Activated naive CD4-positive, alpha-beta T cell treated with Interleukin-2 at 50 U/mL for 16 hours (primary cell): ENCODE measurements at places on chromosomes 11 and 22.
A peak's percentile ranks its signal among the peaks of the same experiment; 100 is the strongest.

- no peak for DNase-seq
Measured at GRCh38 chr11:19168090-19168489, 33.7 kb downstream of the CSRP3 start.

- no peak for DNase-seq
Measured at GRCh38 chr11:57341250-57341808, 3.2 kb downstream of the P2RX3 start.

DNA sequence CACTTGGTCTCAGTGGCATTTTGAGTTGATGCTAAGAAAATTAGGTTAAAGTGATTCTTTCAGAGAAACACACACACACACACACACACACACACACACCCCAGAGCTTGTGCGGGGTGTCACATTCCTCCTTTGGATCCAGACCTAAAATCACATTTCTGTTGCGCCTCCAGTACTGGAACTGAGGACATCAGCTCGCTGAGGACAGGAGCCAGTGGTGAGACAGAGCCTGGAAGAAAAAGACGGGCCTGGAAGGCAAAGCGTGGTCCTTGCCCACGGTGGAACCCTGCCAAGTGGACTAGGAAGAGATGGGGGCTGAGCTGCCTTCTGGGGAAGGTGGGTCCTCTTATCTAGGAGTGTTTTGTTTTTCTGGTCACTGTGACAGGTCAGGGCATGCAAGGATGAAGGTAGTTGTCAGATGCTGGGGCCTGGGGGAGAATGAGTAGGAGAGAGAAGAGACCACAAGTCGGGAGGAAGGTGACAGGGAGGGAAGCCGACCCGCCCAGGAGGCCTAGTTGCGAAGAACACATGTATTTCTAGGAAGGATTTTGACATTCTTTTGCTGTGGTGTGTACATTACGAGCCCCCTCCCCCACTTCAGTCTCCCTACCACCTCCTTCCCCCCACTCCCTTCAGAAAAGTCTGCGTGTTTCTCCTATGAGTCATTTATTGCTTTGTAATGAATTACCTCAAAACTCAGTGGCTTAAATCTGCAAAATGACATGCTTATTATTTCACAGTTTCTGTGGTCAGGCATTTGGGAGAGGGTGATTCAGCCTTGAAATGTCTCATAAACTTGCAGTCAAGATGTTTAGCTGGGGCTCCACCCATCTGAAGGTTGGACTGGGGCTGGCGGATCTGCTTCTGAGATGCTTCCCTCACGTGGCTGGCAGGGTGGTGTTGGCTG is 4.8 kb upstream of the ELFN2 start:
- peak; percentile 61 for DNase-seq

- DNase-seq: no peak
Measured at GRCh38 chr11:45451766-45452440, 165.8 kb upstream of the SYT13 start.

DNA sequence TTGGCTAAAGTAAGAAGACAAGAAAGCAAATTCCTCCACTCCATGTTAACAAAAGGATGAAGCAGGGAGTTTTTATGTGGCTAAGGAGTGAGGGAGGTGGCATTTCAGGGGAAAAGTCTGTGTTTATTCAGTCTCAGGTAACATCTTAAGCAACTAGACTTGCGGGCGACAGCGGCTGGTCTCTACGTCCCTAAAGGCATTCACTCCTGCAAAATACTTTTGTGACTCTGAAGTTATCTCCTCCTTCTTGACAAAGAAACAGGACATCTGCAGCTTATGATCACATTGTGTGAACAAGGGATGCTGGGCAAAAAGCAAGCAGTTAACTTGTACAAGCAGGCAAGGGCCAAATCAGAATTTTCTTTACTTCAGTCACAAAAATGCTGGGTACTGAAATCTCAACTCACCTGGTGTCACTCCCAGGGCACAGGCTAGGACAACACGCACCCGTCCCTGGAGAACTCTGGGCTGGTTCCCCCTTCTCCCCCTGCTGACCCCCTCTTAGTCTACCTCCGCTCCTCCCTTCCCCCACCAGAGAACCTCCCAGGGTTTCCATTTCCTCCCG is 38.3 kb downstream of the IGLL5 start:
- DNase-seq: no peak

- DNase-seq: no peak
Measured at GRCh38 chr11:118071416-118072030, 5.4 kb upstream of the TMPRSS4 start.

DNA sequence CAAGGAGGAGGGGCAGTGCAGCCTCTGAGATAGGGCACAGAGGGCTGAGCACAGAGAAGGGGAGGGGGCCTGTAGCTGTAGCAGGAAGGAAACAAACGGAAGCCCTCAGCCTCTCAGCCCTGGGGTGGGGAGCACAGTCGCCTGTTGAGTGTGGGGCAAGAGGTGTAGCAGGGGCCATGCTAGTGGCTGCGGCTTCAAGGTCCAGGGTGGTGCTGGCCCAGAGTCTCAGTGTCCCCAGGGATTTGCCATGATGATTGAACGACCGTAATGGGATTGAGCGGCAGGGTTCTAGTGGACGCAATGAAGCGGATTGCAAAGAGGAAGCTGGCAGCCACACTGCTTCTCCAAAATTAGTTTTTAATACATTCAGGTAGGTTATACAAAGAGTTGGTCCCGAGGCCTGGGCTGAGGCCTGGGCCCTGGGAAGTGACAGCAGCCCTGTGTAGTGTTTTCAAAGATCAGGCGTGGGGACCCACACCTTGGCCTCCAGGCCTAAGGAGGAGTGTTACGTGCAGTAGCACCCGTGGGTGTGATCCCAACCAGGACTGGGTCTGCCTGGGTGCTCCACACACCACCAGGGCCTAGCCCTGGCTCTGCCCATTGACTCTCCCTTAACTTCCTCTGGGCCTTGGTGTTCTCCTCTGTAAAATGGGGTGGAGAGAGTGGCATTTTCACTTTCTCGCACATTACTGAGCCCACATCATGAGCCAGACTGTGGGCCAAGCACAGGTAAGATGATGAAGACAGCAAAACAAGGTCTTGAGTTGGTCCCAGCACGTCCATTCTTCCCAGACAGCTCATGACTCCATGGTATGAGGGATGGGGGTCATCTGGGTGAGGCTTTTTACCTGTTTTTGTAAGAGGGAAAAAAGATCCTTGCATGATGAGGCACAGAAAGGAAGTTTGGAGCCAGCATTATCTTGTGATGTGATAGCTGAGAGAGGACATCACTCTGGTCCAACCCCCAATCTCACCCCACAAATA is 13.1 kb downstream of the LRRC32 start:
- DNase-seq: no peak

DNA sequence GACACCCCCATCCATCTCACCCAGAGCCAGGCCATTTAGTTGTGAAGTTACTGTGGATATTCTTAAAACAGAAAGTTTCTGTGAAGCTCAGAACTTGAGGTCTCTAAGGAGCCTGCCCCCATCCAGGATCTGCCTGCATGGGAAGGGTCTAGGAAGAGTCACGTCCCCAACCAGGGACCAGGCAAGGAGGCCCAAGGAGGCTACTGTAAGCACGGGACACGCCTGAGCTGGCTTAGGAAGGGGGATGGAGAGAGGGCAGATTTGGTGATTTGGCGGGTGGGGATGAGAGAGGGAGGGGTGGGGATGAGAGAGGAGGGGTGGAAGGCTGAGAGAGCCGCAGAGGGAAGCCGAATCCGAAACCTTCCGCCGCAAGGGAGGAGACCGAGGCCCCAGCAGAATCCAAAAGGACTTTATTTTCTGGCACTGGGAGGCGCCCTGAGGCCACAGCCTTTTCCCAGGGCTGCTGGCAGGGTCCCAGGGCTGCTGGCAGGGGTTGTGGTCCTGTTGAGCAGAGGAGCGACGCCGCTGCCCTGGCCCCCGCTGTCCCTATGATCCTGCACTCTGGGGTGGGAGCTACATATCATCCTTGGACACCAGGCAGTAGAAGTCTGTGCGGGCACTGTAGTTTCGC is 9.4 kb downstream of the SIGIRR start:
- no peak for DNase-seq

DNA sequence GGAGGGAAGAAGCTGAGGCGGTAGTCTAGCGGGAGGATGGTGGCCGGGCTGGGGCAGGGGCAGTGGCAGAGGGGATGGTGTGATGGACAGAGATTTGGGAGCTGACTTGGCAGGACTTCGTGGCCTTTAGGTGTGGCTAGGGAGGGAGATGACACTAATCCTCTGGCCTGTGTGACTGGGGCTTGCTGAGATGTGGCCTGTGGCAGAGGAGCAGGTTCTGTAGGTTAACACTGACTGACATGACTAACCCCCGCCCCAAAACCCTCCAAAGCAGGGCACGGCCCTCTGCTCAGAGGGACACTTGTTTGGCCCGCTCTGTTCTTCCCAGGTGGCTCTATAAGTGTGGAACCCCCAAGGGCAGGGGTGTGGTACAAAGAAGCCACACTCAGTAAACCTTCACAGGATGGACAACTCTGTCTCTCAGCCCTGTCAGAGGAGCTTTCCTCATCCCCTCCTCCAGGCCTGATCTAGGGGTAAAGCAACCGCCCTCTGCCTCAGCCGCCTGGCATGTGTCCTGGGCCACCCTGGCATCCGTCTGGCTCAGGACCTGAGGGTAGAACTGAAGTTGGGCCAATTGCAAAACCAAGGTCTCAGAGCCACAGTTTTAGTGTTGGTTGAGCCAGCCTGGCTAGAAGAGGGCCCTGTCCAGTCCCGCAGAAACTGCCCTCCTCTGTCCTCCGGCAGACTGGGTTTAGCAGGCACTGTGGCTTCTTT is 15.6 kb downstream of the TOM1 start:
- no peak for DNase-seq

- no peak for DNase-seq
Measured at GRCh38 chr11:1906181-1906580, 13.3 kb upstream of the TNNT3 start.

- no peak for DNase-seq
Measured at GRCh38 chr11:72767203-72768062, 15.2 kb upstream of the ARAP1 start.

DNA sequence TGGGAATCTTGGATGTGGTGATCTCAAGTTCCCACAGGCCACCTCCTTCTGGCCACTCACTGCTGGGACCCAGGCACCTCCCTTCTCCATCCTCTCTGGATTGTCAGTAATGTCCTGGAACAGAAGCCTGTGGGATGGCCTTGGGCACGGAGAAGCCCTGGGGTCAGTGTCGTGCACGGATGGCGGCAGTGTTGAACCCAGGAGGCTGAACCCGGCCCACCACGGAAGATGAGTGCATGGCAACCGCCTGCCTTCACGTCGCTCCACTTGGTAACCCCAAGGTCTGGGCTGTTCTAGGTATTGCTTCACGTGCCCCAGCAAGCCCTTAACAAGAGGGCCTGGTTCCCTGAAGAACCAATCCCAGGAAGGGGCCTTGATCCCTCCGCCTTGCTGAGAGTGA is 7.1 kb downstream of the THYN1 start:
- DNase-seq: no peak

DNA sequence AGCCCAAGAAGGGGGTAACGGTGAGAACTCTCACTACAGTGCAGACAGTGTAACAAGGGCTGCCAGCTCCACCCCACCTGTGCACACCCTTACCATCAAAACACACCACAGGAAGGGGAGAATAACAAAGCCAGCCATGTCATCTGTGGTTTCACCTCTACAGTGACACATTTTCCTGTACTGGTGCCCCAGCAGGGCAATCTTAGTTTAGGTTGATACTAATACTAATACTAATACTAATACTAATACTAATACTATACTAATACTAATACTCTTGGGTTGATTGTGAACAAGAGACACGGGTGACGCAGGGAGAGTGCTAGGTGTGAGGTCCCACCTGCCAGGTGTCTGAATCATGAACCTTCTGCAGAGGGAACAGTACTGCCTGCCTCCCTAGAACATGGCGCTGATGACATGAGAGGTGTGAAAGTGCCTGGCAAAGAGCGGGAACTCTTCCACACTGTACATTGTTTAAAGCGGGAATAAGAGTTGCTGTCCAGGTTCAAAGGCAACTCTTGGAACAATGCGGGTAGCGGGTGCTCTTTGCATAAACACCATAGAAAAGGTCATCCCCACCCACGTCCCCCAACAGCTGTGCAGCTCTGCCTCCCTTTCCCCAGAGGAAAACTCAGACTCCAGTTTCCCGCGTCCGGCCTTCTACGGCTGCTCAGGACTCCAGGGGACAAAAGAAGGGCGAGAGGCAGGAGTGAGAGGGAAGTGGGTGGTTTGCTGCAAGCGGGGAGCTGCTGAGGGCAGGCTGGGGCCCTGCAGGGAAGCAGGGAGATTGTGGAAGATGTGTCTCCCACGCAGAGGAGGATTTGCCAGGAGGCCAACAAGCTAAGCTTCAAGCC is 25.0 kb upstream of the TMPRSS4 start:
- DNase-seq: peak; percentile 69

GRCh38 chr11:14764179-14764578 is 120.6 kb downstream of the PDE3B start:
- DNase-seq: no peak

DNA sequence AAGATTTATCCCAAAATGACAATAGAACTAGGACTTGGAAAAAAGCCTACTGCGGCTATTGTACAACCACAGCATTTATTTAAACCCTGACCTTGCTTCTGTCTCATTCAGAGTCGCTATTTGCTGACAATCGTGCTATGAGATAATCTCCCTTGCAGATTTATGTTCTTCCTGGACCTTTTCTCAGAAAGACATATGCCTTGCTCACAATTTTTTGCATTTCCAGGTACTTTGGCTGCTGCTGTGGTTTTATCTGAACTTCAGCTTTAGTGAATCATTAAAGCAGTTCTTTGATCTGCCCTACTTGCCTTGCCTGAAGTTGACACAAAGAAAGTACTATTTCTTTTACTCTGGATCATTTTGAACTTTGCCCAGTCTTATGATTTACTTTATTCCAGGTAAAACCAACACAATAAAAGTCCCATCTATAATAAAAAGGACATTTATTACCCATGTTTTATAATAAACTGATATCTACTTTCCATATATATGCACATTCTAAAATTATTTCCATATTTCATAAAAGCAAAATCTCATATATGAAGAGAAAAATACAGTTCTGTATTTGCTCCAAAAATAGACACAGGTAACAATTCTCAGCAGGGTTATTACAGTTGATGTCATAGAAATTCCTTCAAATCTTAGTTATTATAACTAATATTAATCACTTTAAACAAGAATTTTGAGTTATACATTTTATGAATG is 63.4 kb upstream of the CARD18 start:
- DNase-seq: no peak

DNA sequence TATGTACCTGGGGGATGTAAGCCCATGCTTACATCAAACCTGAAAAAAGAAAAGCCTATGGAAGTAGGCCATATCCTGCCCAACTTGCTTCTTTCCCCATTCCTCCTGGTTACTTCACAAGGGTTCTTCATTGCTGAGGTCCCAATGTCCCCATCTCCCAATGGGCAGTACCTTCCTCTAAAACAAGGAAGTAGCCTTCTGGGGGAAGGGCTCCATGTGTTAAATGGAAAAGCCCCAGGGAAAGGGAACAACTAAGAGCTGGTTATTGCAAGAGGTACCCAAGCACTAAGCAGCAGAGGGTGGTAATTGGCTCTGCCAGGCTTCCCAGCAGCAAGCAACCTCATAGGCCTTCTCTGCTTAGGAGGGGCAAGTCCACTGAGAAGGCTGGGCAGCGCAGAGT is 11.3 kb downstream of the TMEM216 start:
- DNase-seq: no peak

DNA sequence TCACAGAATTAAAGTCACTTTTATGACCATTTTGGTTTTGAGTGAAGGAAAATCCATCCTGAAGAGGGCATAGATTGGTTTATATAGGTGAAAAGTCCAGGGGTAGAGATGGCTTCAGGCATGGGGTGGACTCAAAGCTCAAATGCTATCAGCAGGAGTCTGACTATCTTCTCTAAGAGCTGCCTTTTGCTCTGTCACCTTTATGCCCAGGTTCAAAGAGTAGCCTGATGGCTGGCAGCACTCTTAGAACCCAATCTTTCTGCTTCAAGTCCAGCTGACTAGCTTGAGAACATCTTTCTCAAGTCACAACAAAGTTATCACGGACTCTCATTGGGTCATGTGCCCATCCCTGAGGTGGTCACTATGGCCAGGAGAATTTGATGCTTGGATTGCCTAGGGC is 27.2 kb upstream of the SWAP70 start:
- no peak for DNase-seq
